ENCODE measurements at places on chromosomes 3 and 15.

GRCh38 chr3:58564456-58565160, 12.6 kb downstream of the FAM107A start:
- DNase-seq, result no peak

- DNase-seq, result no peak
Measured at GRCh38 chr3:38059591-38059990, 20.6 kb downstream of the DLEC1 start.

GRCh38 chr3:56616478-56617006, 59.6 kb downstream of the CCDC66 start:
- DNase-seq, result no peak

DNA sequence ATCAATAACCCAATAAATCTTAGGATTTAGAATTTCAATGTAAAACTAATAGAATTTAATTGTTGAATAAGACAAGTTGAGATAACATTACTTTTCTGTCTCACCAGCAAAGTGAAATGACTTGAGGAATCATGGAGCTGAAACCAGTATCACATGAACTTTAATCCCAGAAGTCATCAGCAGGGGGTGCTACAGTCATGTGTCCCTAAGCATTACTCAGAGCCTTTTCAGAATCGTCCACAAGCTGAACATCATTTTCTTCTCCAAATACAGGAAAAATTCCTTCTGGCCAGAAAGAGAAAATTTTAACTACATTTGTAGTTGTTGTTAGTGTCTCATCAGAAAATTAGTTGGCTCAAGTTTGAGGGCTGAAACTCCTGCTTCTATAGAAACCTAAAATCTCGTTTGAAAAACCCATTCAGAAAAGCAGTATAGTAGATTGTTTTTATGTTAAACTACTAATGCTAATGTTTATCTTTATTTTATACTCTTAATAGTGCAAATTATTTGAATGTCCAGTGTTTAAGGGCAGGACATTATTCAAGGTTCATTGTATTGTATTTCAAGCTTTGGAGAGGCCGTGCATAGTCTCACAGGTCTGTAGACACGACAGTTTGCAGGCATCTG, 384.1 kb downstream of the PLOD2 start:
- DNase-seq, result no peak

DNA sequence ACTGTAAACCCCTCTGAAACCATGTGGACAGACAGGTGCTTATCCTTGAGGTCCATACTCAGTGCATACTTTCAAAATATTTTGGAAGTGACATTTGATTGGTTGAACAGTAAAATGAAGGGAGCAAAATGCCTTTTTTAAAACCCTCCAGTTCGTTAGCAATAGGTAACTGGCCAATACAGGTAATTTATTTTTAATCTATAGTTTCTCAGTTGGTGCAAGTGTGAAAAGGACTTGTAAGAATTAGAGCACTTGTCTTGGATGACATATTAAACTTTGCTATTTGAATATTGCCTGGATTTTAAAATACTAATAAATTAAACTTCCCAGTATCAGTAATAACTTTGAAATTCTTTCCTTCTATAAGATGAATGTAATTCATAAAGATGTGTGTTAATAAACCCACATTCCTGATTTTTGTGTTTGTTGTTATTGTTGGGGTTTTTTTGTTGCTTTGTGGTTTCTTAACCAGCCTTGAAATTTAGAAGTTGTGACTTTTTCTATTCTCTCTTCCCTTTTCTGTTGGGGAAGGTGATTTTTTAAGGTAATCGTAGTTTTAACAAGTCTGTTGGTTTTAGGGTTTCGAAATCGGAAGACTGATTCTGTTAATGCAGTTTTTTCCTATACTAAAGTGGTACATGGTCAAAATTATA, 90.0 kb downstream of the STT3B start:
- DNase-seq, result no peak

DNA sequence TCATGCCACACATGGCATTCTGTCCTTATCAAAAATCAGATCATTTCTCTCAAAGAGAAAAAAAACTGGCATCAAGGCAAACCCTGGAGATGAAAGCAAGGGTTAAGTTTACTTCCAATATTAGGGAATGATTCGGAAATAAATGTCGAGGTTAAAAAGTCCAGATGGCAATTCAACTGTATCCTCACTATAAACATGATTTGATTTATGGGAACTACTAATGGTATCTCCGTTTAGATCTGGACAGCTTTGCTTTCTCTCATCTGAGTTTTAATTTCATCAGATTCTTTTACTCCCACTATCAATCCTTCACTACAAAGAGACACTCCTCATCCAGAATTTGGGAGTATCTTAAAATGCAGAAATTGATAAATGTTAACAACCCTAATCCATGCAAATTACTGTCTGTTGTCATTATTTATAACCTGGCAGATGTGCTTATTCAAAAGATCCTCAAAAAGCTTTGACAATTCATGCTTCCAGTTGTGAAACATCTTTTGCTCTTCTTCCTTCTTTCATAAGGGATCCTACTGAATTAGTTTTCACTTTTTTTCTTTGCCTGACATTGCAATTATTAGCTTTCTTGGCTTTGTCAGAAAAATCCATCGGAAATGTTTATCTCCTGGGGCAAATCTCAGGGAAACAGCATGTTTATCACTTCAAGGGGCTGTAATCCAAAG, 903.2 kb downstream of the MCTP2 start:
- no peak for DNase-seq

DNA sequence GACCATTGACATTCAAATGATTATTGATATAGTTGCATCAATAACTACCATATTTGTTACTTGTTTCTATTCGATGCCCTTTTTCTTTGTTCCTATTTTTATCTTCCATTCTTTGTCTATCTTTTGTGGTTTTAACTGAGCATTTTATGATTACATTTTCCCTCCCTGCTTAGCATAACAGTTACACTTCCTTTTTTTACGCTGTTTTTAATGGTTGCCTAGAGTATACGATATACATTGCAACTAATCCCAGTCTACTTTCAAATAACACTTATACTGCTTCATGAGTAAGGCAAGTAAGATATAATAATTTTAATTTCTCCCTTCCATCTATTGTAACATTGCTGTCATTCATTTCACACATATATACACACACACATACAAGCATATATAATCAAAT, 26.3 kb downstream of the COL6A6 start:
- no peak for DNase-seq

- no peak for DNase-seq
Measured at GRCh38 chr3:188137051-188137450, 16.9 kb upstream of the LPP start.

- no peak for DNase-seq
Measured at GRCh38 chr3:48434591-48435222, 4.8 kb upstream of the PLXNB1 start.

- DNase-seq, result no peak
Measured at GRCh38 chr3:33363113-33363800, 76.9 kb downstream of the UBP1 start.

DNA sequence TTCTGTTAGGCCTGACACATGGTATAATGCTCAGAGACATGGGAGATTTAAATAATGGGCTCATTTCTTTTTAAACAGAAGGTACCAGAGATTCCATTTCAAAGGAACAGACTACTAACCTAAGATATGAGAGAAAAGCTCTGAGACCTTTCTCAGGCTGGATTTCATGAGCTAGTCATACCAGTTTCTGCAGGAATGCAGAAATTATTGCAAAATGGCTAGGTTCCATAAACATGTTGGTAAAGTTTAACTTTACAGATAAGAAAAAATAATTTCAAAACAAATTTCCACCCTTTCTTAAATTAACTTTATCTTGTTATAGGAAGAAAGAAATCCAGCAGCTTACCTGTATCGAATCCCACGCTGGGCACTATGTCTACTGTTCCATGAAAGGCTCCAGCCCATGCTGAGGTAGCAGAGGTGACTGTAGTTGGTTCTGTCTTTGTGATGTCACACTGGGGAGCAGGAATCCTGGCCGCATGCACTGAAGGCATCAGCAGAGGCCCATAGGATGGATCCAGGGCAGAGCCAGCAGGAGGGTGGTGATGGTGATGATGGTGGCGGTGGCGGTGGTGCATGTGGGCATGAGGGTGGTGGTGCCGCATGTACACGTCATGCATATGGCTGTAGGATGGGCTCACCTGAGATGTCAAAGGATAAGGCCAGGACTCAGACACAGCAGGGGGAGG, 22.6 kb downstream of the VGLL3 start:
- no peak for DNase-seq

DNA sequence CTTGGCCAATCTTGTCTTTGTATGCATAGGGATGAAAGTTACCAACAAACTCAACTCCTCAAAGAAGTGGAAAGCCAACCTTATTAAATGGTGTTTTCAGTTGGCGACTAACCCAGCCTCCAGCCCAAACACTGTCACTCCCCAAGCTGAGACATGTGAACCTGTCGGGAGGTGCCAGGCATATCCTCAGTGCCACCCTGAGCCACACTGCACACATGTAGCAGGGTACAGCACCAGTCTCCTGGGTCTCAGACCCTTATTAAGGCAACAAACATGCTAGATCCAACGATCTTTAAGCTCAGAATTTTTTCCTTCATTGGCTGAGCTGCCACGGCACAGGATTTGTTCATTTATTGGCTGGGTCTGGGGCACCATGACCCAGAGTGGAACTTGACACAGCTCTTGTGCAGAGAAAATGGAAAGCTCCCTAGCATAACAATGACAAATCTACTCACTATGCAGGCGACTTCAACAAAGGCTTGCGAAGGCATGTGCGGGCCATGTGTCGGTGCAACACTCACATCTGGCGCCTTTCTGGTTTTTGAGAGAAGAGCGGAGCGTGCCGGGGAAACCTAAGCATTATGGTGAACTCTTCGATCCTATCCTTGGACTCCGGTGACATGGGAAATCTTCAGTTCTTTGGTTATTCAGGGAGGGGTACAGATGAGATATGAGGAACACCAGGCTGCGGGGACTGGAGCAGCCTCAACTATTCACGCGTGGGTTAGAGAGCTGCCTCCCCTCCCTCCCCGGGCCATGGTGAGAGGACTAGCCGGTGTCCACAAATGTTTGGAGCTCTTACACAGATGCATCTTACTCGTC, 190.1 kb downstream of the FAM43A start:
- no peak for DNase-seq

DNA sequence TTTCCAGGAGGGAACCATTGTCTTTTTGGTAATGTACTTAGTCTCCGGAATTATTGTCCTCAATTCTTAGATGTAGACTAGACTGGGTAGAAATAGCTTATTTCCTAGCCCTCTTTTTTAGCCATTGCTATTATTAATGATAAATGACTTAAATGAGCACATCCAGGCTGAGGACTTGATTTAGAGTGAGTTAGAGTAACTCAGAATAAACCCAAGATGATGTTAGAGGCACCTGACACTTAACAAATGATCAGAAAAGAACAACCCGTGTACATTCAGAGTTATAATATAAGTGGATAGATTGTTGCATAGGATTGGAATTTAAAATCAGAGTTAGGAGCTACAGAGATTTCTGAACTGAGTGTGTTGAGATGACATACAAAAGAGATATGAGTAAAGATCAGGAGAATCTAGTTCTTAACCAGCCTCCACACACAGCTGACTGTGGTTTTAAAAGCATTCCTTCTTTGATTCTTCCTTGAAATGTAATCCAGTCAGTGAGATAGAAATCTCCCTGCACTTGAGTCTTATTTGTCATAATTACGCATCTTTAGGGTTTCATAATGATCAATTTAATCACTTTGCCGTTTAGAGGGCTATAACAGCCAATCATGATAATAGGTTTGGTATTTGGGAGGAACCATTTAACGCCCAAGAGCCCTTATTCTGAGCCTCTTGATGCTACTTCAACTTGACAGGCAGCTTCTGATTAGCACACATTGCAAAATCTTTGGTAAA, 366.5 kb downstream of the GAP43 start:
- no peak for DNase-seq

DNA sequence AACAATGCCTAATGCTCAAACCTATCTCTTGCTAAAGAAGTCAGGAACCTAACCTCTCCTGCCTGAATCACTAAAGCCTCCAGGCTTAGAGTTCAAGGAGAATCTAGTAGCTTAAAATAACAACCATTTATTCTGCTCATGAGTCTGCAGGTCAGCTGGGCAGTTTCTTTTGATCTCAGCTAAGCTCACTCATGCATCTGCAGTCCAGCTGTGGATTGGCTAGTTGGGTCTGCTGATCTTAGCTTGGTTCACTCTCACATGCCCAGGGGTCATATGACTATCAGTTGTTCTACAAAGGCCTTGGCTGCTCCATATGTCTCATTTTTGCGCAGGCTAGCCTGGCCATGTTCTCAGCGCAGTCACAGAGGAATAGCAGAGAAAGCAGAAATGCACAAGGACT, 109.2 kb upstream of the STT3B start:
- no peak for DNase-seq

DNA sequence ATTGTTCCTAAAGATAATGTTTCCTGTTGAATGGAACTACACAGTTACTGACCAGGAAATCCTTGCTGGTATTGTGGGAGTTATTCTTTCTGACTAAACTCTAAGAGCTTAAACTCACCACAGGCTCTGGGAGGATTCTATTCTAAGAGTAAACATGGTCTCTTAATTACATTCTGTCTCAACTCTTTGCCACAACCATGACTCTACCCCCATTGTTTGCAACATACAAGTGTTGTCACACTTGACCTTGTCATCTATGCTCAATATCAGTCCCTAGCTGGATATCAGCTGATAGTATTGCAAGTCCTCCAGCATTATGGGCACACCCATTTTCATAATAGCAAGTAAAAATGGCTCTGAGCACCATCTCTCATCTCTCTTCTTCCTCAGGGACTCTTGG, 29.6 kb upstream of the SECISBP2L start:
- no peak for DNase-seq

GRCh38 chr3:170572665-170573253, 13.1 kb downstream of the SLC7A14 start:
- no peak for DNase-seq

- DNase-seq, result no peak
Measured at GRCh38 chr3:129462361-129462968, 22.4 kb downstream of the IFT122 start.

- DNase-seq, result no peak
Measured at GRCh38 chr3:171347301-171348039, 112.7 kb downstream of the TNIK start.

DNA sequence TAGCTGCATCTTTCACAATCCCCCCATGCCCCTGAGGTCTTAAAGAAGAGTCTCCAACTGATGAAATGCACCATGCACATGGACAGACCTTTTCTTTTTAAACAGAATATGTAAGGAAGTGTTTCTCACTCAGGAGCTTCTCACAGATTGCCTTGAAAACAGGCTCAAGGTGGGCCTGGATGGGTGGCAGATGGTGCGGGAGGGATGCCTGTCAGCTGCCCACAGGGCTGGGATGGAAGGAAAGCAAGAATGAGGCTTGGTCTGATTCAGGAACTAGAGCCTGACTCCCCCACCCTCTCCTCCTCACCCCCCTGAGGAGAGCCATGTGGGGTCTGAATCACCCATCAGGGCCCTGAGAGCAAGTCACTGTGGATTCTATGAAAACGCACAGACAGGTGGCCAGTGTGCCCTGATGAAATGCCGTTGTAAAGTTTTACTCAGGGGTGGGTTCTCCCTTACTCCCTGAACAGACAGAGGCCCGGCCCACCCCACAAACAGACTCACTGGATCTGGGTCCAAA, 67.2 kb downstream of the UMPS start:
- no peak for DNase-seq

Measured in stimulated activated CD8-positive, alpha-beta memory T cell treated with anti-CD3 and anti-CD28 coated beads, Interleukin-2, amount 100 ng/mL, for 1 hour (primary cell).